Upper lobe of right lung (tissue), 1 donor: ENCODE measurements at places on chromosomes 12 and 14. TPM values are rescaled to one million over a fixed set of nuclear protein-coding genes. Genes with fewer than 3 reads are reported as not detected.

NELL2 gene
- total RNA-seq: 1.6 TPM

RAPGEF3 gene
- 69.6 TPM for total RNA-seq

CAPZA3 gene
- not detected for total RNA-seq

TAS2R7 gene
- not detected for total RNA-seq

KRT77 gene
- not detected for total RNA-seq

TAS2R8 gene
- total RNA-seq: not detected

ZNF641 gene
- 30.9 TPM for total RNA-seq

SLC39A2 gene
- not detected for total RNA-seq

GLIPR1L1 gene
- not detected for total RNA-seq

DNA sequence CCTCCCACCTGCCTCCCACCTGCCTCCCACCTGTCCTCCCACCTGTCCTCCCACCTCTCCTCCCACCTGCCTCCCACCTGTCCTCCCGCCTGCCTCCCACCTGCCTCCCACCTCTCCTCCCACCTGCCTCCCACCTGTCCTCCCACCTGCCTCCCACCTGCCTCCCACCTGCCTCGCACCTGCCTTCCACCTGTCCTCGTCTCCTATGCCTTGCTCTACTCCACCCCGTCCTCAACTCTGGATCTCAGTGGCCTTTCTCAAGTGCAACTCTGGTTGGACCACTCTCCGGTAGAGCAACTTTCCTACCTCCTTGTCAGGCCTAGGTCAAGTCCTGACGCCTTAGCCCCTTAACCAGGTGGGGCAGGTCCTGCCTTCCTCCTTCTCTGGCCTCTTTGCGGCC lies 29.3 kb upstream of the PEX5 start:
- no peak overlapping the region for H3K4me3 ChIP-seq
- no peak for DNase-seq
- H3K36me3 ChIP-seq: peaks cover 4% of the 10 kb centered on the region
- no peaks in the 10 kb centered on the region for H3K4me1 ChIP-seq

- no peak overlapping the region for H3K27ac ChIP-seq
- no peaks in the 10 kb centered on the region for H3K4me1 ChIP-seq
- no peaks in the 10 kb centered on the region for H3K27me3 ChIP-seq
These were observed 387.8 kb downstream of the SOX5 start for GRCh38 chr12:23561364-23562345.

- no peak for DNase-seq
- H3K4me1 ChIP-seq: no peaks in the 10 kb centered on the region
- no peaks in the 10 kb centered on the region for H3K27me3 ChIP-seq
- no peak overlapping the region for H3K4me3 ChIP-seq
- no peak overlapping the region for H3K27ac ChIP-seq
- peaks cover 57% of the 10 kb centered on the region for H3K36me3 ChIP-seq
These were observed 123.0 kb downstream of the ARID2 start for GRCh38 chr12:45852508-45852907.

- DNase-seq: no peak
- no peak overlapping the region for H3K4me3 ChIP-seq
- H3K27me3 ChIP-seq: no peaks in the 10 kb centered on the region
These were observed 36.4 kb downstream of the EPS8 start for GRCh38 chr12:15752785-15753184.

DNA sequence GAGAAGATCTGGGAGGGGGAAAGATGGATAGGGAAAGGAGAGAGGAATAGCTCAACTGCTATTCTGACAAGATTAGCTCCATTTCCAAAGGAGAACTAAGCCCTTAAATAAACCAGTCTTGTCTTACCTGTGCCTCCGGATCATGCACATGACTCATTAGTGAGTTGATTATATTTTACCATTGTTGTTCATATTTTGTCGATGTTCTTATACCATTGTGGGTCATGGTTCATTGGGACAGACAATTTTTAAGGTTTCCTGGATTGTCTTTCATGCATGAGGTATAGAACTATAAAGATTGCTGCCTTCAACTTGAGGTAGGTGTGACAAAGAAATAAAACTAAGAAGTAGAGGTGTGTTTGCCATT lies 243.0 kb upstream of the ATP2B1 start:
- no peak for DNase-seq
- H3K27ac ChIP-seq: no peak overlapping the region
- no peaks in the 10 kb centered on the region for H3K27me3 ChIP-seq
- H3K4me3 ChIP-seq: no peak overlapping the region
- H3K4me1 ChIP-seq: peaks cover 24% of the 10 kb centered on the region

- no peaks in the 10 kb centered on the region for H3K4me1 ChIP-seq
- H3K27ac ChIP-seq: no peak overlapping the region
- DNase-seq: no peak
- no peaks in the 10 kb centered on the region for H3K27me3 ChIP-seq
- H3K36me3 ChIP-seq: peaks cover 33% of the 10 kb centered on the region
These were observed 45.1 kb upstream of the SYCP3 start for GRCh38 chr12:101784376-101784775.

DNA sequence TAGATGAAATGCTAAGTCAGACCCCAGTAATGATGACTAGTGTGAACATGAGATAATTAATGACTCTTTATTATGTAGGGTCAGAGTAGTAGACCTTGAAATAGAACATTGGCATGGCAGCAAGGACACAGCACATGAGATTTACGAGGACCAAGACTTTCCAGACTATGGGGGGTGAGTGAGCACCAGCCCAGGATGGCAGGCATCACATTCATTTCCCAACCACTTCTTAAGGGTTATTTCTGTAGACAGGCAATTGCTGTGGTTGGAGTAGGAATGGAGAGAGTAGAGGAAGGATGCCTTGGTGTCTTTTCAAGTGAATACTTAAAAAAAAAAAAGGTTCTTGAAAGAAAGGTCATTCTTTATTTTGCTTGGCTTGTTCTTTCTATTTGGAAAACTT lies 189.4 kb upstream of the DYRK2 start:
- H3K36me3 ChIP-seq: no peaks in the 10 kb centered on the region
- H3K4me3 ChIP-seq: no peak overlapping the region
- no peak overlapping the region for H3K27ac ChIP-seq
- no peaks in the 10 kb centered on the region for H3K27me3 ChIP-seq
- no peak for DNase-seq

- H3K4me3 ChIP-seq: no peak overlapping the region
- H3K27ac ChIP-seq: no peak overlapping the region
- no peaks in the 10 kb centered on the region for H3K4me1 ChIP-seq
- H3K27me3 ChIP-seq: no peaks in the 10 kb centered on the region
These were observed 1400.9 kb upstream of the FLRT2 start for GRCh38 chr14:84129007-84129406.

GRCh38 chr12:132604151-132604618 lies 6.2 kb downstream of the LRCOL1 start:
- H3K4me3 ChIP-seq: peak overlapping the region; percentile 48
- no peaks in the 10 kb centered on the region for H3K36me3 ChIP-seq
- peak overlapping the region; percentile 82 for H3K27ac ChIP-seq
- H3K4me1 ChIP-seq: peaks cover 10% of the 10 kb centered on the region
- H3K27me3 ChIP-seq: peaks cover 33% of the 10 kb centered on the region

- no peak overlapping the region for H3K4me3 ChIP-seq
- DNase-seq: no peak
- no peak overlapping the region for H3K27ac ChIP-seq
- H3K4me1 ChIP-seq: no peaks in the 10 kb centered on the region
- no peaks in the 10 kb centered on the region for H3K27me3 ChIP-seq
- no peaks in the 10 kb centered on the region for H3K36me3 ChIP-seq
These were observed 1339.2 kb downstream of the AACS start for GRCh38 chr12:126404293-126404881.

DNA sequence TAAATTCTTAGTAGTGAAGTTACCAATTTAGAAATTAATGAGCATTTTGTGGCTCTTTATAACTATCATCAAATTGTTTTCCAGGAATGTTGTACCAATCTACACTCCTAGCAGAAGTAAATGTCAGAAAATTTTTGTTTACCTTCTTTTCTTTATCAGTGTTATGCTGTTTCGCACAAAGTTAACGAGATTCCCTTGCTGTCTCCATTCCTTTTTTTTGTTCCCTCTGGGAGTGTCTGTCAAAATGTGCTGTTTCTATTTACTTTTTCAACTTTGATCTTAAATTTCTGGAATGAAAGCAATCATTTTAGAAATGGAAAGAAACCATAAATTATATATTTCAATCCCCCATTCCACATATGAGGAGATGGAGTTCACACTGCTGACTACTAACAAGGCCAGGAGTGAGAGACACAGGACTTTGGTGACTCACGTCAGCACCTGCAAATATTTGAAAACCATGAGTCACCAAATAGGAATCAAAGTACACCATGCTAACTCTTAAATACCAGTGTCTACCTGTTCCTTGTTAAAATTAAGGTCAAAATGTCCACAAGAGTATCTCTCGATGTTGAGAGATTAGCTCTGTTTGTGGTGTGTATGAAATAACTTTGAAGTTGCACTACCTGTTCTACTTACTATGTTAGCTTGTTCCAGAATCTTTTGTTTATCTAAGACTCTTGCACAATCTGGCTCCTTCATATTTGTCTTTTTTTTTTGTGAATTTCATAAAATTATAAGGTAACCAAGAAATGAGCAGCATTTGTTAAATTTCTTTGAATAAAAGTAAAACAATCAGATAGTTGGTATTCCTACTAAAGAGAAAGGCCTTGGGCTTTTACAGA lies 106.0 kb downstream of the RMST start:
- H3K4me1 ChIP-seq: no peaks in the 10 kb centered on the region
- H3K27ac ChIP-seq: peak overlapping the region; percentile 55
- H3K27me3 ChIP-seq: no peaks in the 10 kb centered on the region
- no peak for DNase-seq
- H3K4me3 ChIP-seq: no peak overlapping the region

- no peaks in the 10 kb centered on the region for H3K36me3 ChIP-seq
- peaks cover 6% of the 10 kb centered on the region for H3K27me3 ChIP-seq
- no peak overlapping the region for H3K27ac ChIP-seq
- H3K4me3 ChIP-seq: no peak overlapping the region
- no peaks in the 10 kb centered on the region for H3K4me1 ChIP-seq
These were observed 1.4 kb downstream of the KRT5 start for GRCh38 chr12:52518574-52519386.
